Upper lobe of right lung (tissue), 1 donor: ENCODE measurements at places on chromosomes 5 and 9. TPM values are rescaled to one million over a fixed set of nuclear protein-coding genes. Genes with fewer than 3 reads are reported as not detected.

GRCh38 chr9:114031948-114032840, 45.9 kb downstream of the AMBP start:
- H3K4me1 ChIP-seq, result no peaks in the 10 kb centered on the region
- H3K27ac ChIP-seq, result no peak overlapping the region
- H3K4me3 ChIP-seq, result no peak overlapping the region
- DNase-seq, result no peak

DNA sequence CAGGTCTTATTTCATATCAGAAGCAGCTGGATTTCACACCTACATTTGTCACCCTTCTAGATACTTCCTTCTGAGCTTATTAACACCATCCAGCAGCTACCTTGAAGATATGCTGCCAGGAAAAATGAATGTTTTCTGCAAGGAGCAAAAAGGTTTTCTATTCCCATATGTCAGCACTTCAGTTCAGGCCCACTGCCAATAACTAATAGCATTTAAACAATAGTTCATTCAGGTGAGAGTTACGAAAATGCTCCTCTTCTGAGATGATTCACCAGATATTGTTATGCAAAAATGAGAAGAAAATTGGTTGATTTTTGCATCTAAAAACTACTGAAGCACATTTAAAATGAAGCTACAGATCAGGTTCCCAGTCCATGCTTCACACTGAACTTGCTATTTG, 56.4 kb upstream of the ISL1 start:
- no peak overlapping the region for H3K27ac ChIP-seq
- H3K4me3 ChIP-seq, result no peak overlapping the region
- no peaks in the 10 kb centered on the region for H3K36me3 ChIP-seq
- no peaks in the 10 kb centered on the region for H3K4me1 ChIP-seq
- H3K27me3 ChIP-seq, result no peaks in the 10 kb centered on the region

DNA sequence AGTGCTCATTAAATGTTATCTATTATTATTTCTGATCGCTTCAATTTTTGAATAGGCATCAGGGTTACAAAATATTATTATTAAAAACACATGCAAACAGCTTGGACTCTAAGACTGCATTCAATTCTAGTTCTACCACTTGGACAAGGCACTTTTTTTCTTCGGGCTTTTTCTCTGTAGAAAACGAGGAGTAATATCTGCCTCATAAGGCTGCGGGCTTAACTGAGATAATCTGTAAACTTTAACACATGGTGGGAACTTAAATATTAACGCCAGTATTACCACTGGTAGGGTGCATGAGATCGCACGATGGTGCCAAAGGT, 511 bp upstream of the SPDL1 start:
- no peaks in the 10 kb centered on the region for H3K27me3 ChIP-seq
- no peaks in the 10 kb centered on the region for H3K36me3 ChIP-seq
- H3K27ac ChIP-seq, result peak overlapping the region; percentile 63
- peak overlapping the region; percentile 80 for H3K4me3 ChIP-seq
- DNase-seq, result no peak

GRCh38 chr9:124442379-124442778, 7.9 kb upstream of the ADGRD2 start:
- no peaks in the 10 kb centered on the region for H3K36me3 ChIP-seq
- no peak for DNase-seq
- H3K4me3 ChIP-seq, result no peak overlapping the region
- peaks cover 4% of the 10 kb centered on the region for H3K27me3 ChIP-seq
- H3K27ac ChIP-seq, result no peak overlapping the region

- no peak overlapping the region for H3K27ac ChIP-seq
- no peak overlapping the region for H3K4me3 ChIP-seq
- peaks cover 95% of the 10 kb centered on the region for H3K36me3 ChIP-seq
Observed at GRCh38 chr5:95486191-95486590, 68.6 kb downstream of the SKIC3 start.

- H3K4me3 ChIP-seq, result no peak overlapping the region
- H3K27me3 ChIP-seq, result no peaks in the 10 kb centered on the region
- no peaks in the 10 kb centered on the region for H3K4me1 ChIP-seq
Observed at GRCh38 chr5:58666141-58666540, 83.3 kb downstream of the RAB3C start.

- H3K27ac ChIP-seq, result no peak overlapping the region
- no peaks in the 10 kb centered on the region for H3K4me1 ChIP-seq
- no peaks in the 10 kb centered on the region for H3K27me3 ChIP-seq
- no peak overlapping the region for H3K4me3 ChIP-seq
- H3K36me3 ChIP-seq, result no peaks in the 10 kb centered on the region
Observed at GRCh38 chr9:19870988-19871387, 82.2 kb upstream of the SLC24A2 start.

Gene FGFR4
- 109 TPM for total RNA-seq

Gene PDCD1LG2
- 6.3 TPM for total RNA-seq
